GM12878 (cell line): ENCODE measurements at places on chromosomes 11 and 22. TPM values are rescaled to one million over a fixed set of nuclear protein-coding genes. Genes with fewer than 3 reads are reported as not detected.

DNA sequence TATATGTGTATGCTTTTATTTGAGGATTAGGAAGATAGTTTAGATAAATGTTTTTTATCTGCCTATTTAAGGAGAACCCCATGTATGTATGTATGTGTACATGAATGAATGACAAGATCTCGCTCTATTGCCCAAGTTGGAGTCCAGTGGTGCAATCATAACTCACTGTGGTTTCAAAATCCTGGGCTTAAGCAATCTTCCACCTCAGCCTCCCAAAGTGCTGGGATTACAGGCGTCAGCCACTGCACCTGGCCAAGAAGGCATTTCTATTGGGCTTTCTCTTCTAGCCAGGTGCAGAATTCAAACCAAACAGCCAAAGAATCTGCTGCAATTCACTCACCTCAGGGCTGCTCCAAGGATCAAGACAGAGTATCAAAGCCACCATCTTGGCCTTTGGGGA lies 25.5 kb upstream of the DGKZ start:
- DNase-seq: no peak
- H3K27ac ChIP-seq: no peak overlapping the region
- peaks cover 9% of the 10 kb centered on the region for H3K4me1 ChIP-seq
- no peaks in the 10 kb centered on the region for H3K36me3 ChIP-seq

- H3K4me3 ChIP-seq: no peak overlapping the region
- no peak for DNase-seq
- H3K27ac ChIP-seq: no peak overlapping the region
- peaks cover 9% of the 10 kb centered on the region for H3K4me1 ChIP-seq
These were observed 2.0 kb upstream of the TNRC6B start for GRCh38 chr22:40175611-40176244.

DNA sequence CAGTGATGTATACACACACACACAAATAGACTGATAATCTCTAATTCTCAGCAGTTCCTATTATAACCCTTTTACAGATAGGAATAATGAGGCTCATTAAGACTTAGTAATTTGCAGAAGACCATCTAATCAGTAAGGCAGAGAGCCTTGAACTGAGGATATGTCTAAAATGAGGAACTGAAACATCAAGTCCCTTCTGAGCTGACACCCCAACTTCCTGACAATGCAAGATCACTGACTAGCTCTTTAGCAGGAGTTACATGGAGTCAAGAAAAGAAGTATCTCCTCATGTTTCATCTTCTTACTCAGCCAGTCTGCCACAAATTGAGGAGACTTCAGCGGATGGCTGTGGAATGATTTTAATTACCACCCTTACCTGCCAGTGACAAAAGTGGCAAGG lies 193.0 kb downstream of the MSANTD4 start:
- no peak overlapping the region for H3K4me3 ChIP-seq
- no peaks in the 10 kb centered on the region; the same call in 1 of the 2 replicates for H3K27me3 ChIP-seq
- H3K36me3 ChIP-seq: no peaks in the 10 kb centered on the region
- DNase-seq: peak; percentile 37

DNA sequence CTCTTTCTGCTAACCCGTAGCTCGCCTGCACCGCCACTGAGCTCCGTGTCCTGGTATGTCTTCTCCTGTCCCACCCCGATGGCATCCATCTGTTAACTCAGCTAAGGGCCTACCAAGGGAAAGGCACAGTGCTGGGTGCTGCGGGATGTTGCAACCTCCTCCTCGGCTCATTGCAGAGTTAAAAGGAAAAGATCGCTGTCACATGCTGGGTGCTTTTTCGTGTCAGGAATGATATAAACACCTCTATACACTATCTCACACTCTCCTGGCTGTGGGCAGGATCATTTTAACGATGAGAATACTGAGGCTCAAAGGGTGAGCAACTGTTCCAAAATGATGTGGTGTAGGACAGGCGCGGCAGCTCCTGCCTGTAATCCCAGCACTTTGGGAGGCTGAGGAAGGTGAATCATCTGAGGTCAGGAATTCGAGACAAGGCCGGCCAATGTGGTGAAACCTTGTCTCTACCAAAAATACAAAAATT lies 10.1 kb downstream of the TXN2 start:
- H3K27me3 ChIP-seq: no peaks in the 10 kb centered on the region
- peaks cover 24% of the 10 kb centered on the region for H3K36me3 ChIP-seq
- no peak overlapping the region for H3K27ac ChIP-seq
- DNase-seq: no peak
- peaks cover 4% of the 10 kb centered on the region for H3K4me1 ChIP-seq
- no peak overlapping the region for H3K4me3 ChIP-seq

Gene GGT5
- not detected in 2 replicates for polyA plus RNA-seq

DNA sequence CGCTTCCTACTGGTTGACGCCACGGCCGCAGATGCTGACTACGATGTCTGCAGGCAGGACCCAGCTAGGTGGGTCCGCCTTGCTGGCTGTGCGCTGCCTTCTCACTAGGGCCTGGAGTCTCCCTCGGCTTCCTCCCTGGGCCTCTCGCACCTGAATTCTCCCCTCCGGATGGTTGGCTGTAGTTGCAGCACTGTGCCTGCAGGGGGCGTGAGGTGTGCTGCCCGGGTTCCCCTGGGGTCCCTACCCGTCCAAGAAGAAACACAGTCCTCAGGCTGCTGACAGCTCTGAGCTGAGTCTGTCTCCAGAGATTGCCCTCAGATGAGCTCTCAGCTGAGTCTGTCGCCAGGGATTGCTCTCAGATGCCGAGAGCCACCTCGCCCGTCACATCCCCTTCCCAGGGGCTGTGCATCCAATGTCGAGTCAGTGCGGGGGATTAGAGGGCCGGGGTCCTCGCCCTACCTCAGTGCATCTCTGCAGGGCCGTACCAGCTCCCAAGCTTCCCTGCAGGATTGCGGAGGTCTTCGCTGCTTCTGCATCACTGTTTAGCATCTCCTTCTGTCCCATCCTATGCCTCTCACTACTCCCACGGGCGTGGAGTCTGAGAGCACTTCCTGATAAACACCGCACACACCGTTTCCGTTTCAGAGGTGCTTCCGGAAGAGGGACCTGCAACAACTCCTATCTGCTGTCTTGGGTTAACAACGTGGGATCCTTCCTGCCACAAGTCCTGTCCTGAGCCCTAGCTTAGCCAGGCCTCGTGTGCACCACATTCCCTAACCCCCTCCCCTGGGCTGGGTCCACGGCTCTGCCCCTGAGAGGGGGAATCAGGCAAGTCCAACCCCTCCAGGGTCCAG lies 196.9 kb downstream of the CSNK2A3 start:
- no peak overlapping the region for H3K27ac ChIP-seq
- H3K27me3 ChIP-seq: no peaks in the 10 kb centered on the region
- H3K4me3 ChIP-seq: no peak overlapping the region
- DNase-seq: no peak
- no peaks in the 10 kb centered on the region for H3K36me3 ChIP-seq

DNA sequence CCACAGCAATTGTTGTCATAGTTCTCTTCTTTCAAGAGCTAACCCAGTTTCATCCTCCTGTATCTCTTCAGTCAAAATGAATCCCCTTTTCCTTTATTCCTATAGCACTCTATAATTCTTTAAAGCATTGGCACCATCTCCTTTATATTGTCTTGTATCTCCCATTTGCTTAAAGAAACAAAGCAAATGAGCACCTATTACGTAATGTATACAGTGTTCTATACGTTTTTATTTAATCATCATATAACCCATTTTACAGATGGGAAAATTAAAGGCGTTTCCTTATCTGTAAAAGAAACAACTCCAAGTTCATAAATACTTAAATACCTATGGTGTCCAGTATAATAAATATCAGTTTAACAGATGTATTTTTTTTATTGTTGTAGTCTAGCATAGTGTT lies 6.4 kb upstream of the REXO2 start:
- H3K27me3 ChIP-seq: no peaks in the 10 kb centered on the region; the same call in 1 of the 2 replicates
- no peak for DNase-seq
- no peak overlapping the region for H3K27ac ChIP-seq
- H3K4me3 ChIP-seq: no peak overlapping the region
- no peaks in the 10 kb centered on the region for H3K4me1 ChIP-seq

Gene LRRC32
- 6.8 and 6.9 TPM in 2 replicates for polyA plus RNA-seq

DNA sequence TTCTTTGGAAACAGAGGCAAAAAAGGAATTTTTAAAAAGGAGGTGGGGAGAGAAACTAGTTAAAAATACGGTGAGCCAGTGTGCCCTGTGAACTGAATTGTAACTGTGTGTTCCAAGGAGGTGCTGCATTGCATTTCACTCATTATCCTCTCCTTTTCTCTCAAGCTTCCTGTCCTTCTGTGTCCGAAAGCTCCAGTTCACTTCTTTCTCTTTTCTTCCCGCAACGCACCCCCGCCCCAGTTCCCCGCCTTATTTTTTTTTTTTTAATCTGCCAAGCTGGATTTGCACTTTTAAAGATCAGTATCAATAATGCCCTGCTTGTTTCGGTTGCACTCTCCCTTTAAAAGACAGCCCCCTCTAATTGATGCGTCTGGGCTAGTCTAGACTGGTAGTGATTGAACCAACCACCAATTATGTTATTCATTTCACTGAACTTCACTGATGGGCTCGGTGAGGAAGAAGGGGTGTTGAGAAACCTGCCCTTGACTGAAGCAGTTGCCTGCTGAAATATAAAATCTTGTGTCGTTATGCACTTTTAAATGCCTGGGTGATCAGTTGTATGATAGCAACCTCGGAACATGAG lies 18.5 kb downstream of the BLID start:
- H3K36me3 ChIP-seq: no peaks in the 10 kb centered on the region
- H3K27ac ChIP-seq: no peak overlapping the region
- H3K4me3 ChIP-seq: no peak overlapping the region

GRCh38 chr22:30731658-30732057 lies 37.0 kb downstream of the OSBP2 start:
- DNase-seq: no peak
- H3K4me1 ChIP-seq: no peaks in the 10 kb centered on the region
- no peaks in the 10 kb centered on the region; the same call in 1 of the 2 replicates for H3K36me3 ChIP-seq
- no peak overlapping the region for H3K4me3 ChIP-seq
- no peak overlapping the region for H3K27ac ChIP-seq
- H3K27me3 ChIP-seq: no peaks in the 10 kb centered on the region
